ENCODE measurements at places on chromosomes 5 and 9. TPM values are rescaled to one million over a fixed set of nuclear protein-coding genes. Genes with fewer than 3 reads are reported as not detected.

The SPINK7 gene
- total RNA-seq, result not detected

The TIGD6 gene
- total RNA-seq, result 3.8 TPM

The INSL6 gene
- not detected for total RNA-seq

The DMRTA1 gene
- total RNA-seq, result 1.5 TPM

The RORB gene
- 0.06 TPM for total RNA-seq

The CXCL14 gene
- total RNA-seq, result not detected

The PCDHB16 gene
- total RNA-seq, result 0.46 TPM

The SLC34A1 gene
- 0.07 TPM for total RNA-seq

The ADAMTS12 gene
- 0.18 TPM for total RNA-seq

The ARSK gene
- 12.6 TPM for total RNA-seq

The CDKN2A gene
- 293 TPM for total RNA-seq

Data from PC-3 (cell line).